ENCODE measurements at places on chromosomes 4 and X. TPM values are rescaled to one million over a fixed set of nuclear protein-coding genes. Genes with fewer than 3 reads are reported as not detected.

DNA sequence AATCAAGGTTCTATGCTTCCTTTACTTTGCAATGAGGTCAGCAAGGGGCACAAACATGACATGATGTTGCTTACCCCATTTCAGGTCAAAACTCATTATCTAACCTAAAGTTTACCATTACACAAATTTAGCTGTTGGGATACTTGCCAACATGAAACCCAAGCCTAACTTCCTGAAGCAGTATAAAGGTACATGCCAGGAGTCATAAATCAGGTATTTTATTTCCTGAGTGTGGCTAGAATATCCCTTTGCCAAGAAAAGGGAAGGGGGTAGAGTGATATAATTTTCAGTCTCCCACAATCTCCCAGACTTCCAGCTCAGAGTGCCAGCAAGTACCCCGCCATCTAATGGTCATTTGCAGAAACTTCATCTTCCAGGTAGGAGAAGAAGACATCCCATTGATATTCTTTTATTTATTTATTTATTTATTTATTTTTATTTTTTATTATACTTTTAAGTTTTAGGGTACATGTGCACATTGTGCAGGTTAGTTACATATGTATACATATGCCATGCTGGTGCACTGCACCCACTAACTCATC is 136.6 kb downstream of the NEXMIF start:
- DNase-seq: no peak

GRCh38 chr4:9867751-9868425 is 86.5 kb downstream of the DRD5 start:
- no peak for DNase-seq

- DNase-seq: no peak
Observed at GRCh38 chrX:1322393-1322792, 14.2 kb upstream of the IL3RA start.

DNA sequence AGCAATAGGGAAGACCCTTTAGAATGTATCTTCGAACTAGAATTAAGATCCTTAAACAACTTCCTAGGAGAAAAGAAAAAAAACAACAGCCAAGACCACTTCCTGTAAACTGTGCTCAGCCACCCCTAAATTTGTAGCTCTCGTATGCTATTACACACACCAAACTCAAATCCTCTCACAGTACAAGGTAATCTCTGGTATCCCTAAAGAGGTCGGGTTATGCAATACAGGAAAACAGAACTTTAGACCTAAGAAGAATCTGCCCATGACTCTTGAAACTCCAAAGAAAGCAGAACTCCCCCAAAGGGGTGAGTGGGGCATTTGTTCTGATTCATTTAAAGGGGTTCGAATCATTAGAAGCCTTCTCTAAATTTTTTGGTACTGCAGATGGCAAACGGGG is 170.9 kb upstream of the CASK start:
- no peak for DNase-seq

GRCh38 chrX:49976682-49977197 is 54.3 kb downstream of the CLCN5 start:
- DNase-seq: no peak

DNA sequence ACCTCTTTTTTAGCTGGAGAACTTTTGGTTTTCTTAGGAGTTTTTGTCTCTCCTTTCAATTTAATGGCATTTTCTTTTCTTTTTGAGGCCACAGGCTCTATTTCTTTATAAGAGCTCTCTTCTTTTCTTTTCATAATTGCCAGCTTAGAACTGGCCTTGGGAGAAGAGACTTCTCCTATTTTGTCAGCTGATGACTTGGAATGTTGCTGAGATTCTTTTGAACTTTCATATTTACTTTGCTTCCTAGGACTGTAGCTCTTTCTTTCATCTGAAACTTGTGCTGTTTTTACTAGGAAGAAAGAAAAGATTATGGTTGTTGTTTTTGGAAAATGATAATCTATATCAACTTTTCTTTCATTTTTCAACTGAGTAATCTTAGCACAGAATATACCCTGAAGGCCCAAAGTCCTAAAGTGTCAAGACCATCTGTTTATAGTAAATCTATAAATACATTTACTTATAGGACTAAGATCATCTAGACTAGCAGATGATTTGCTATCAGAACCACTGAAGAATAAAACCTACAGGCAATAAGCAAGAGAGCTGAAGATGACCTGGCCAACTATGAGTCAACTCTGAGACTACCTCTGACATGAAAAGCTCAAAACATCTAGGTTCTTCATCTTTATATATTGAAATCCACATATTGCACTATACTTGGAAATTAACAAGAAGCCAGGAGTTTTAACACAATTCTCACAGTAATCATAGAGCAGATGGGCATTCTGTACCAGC is 45.6 kb downstream of the RFC1 start:
- DNase-seq: no peak

DNA sequence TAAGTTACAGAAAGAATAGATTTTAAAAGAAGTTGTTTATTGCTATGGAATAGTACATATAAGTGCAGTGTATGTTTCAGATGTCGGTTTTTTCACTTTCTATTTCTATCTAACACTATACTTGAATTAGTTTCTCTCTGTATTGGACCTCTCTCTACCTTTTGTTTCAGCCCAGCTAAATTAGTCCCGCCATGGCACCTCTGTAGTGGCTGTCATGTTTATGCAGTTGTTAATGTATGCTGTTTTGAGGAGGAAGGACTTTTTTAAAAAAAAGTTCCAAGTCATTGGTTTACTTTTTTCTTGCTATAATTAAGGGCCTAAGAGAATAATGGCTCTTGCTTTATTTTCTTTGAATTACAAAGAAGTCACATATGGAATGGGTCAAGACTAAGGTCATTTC is 118.1 kb downstream of the AKAP4 start:
- DNase-seq: no peak

The PPP1R3F gene
- total RNA-seq: 5.7 TPM
